ENCODE measurements at places on chromosomes 7 and 10. TPM values are rescaled to one million over a fixed set of nuclear protein-coding genes. Genes with fewer than 3 reads are reported as not detected.

Gene SPDYE2
- polyA plus RNA-seq, result not detected

Gene MGAM2
- polyA plus RNA-seq, result 0.04 TPM

Gene GIMAP6
- 0.09 TPM for polyA plus RNA-seq

Gene EPHB4
- polyA plus RNA-seq, result 61.4 TPM

Gene UCN3
- polyA plus RNA-seq, result not detected

- DNase-seq, result no peak
These were observed 57.2 kb upstream of the PITRM1 start for GRCh38 chr10:3229815-3230214.

DNA sequence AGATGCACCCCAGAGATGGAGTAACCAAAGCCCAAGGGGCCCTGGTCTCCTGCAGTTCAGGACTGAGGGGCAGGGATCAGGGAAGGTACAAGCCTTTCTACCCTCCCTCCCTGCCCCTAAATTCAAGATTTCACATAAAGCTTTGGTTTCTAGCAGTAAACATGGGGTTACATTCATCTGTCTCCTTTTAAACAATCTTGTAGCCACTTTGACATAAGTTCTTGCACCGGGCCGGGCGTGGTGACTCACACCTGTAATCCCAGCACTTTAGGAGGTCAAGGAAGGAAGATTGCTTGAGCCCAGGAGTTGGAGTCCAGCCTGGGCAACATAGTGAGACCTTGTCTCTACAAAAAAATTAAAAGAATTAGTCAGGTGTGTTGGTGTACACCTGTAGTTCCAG is 4.0 kb upstream of the ACTR3C start:
- no peak for DNase-seq

GRCh38 chr10:99660662-99661376 is 1.5 kb downstream of the ENTPD7 start:
- no peak for DNase-seq

- DNase-seq, result peak; percentile 56
These were observed 266.9 kb downstream of the NEBL start for GRCh38 chr10:20630092-20630643.

- DNase-seq, result no peak
These were observed 43.4 kb downstream of the PSPH start for GRCh38 chr7:56007891-56008290.
